ENCODE measurements at places on chromosomes 13 and 19.
A peak's percentile ranks its signal among the peaks of the same experiment; 100 is the strongest.

DNA sequence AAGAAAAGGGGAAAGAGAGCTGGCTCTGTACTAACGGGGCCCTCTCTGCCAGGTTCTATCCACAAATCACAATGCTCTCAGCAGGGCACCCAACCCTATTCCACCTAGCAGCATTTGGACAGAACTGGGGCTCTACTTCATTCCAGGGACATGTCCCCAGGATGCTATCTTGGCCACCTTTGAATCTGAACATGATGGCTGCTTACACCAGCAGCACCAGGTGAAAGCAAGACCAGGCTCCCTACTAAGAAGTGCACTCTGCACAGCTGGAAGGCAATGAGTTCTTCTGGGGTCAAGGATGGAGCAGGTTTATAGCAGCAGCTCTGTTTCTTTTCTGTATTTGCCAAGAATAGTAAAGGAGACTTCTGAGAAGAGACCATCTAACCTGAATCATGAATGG, 222.4 kb downstream of the DACH1 start:
- no peak for DNase-seq

- DNase-seq: no peak
Measured at GRCh38 chr13:23202383-23202782, 21.6 kb downstream of the SGCG start.

DNA sequence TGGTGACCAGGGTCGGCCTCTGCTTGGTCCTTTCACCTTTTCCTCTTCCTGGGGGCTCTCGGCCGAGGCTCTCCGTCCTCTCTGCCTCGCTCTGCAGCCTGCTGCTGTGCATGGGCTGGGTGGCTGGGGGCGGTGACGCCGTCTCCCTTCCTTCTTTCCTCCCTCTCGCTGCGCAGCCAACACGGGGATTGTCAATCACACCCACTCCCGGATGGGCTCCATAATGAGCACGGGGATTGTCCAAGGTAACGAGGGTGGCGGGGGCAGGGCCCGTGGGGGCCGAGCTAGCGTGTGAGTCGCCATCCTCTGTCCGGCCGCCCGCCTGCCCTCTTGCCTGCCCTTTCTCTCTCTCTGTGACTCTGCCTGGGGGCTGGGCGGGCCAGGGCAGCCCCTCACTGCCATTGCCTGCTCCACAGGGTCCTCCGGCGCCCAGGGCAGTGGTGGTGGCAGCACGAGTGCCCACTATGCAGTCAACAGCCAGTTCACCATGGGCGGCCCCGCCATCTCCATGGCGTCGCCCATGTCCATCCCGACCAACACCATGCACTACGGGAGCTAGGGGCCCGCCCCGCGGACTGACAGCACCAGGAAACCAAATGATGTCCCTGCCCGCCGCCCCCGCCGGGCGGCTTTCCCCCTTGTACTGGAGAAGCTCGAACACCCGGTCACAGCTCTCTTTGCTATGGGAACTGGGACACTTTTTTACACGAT, 7.1 kb downstream of the YIPF2 start:
- DNase-seq: no peak

GRCh38 chr19:54062643-54063042, 1.1 kb downstream of the VSTM1 start:
- no peak for DNase-seq

GRCh38 chr19:28966737-28967399, 246.1 kb downstream of the UQCRFS1 start:
- no peak for DNase-seq

- DNase-seq: no peak
Measured at GRCh38 chr13:44685641-44686040, 109.5 kb upstream of the TSC22D1 start.

DNA sequence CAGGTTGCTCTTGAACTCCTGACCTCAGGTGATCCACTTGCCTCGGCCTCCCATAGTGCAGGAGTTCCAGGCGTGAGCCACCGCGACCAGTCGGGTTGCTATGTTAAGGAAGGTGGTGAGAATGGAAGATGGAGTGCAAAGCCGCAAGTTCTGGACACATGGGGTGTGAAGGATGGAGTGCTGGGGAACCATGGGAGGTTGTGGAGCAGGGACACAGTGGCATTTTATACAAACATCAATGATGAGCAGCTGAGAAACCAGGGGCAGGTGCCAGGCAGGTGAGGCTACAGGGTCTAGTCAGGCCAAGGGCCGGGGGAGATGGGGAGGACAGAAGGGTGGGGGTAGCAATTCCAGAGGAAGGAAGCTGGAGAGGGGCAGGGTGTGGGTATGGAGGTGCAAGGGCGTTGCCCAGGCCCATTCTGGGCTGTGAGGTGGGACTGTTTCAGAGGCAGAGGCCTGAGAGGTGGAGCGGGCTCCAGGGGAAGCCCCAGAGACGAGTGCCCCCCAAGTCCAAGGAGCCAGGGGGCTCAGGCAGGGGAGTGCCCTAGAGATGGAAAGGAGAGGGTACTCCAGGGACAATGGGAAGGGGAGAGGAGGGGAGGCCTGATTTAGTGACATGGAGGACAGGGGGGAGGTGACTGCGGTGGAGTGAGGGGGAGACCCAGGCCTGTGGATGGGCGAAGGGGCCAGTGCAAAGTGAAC, 1.9 kb upstream of the RAX2 start:
- no peak for DNase-seq

GRCh38 chr19:1521636-1522035, 2.2 kb upstream of the PLK5 start:
- DNase-seq: no peak

DNA sequence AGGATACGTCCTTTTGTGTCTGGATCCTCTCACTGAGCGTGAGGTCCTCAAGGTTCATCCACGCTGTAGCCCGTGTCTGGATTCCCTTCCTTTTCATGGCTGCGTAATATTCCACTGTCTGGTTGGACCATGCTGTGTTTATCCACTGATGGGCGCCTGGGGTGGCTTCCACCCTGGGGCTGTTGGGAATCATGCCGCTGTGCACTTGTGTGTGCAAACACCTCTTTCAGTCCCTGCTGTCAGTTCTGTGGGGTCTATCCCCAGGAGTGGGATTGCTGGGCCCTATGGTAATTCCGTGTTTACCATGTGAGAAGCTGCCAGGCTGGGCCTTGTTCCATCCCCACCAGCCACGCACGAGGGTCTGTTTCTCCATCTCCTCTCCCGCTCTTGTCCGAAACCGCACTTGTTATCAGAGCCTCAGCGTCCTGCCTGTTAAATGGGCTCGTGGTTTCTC, 98.6 kb downstream of the GADD45B start:
- no peak for DNase-seq

DNA sequence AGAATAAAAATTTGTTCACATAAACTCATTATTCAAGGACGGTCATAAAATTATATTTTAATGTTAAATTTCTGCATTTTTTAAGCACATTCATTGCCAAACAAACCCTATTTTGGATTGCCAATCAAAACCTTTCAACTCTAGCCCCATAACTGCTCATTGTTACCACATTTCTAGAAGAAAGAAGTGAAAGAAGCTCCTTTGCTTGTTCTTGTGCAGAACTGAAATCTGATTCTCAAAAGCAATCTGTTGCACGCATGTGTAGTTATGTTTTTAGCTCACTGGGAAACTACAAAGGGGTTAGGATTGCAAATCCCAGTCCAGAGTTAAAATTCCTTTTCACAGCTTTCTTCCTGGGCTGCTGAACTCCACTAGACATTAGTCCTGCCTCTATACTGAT, 109.5 kb upstream of the MIR17HG start:
- DNase-seq: no peak

GRCh38 chr13:67281466-67281865, 51.3 kb upstream of the PCDH9 start:
- no peak for DNase-seq

DNA sequence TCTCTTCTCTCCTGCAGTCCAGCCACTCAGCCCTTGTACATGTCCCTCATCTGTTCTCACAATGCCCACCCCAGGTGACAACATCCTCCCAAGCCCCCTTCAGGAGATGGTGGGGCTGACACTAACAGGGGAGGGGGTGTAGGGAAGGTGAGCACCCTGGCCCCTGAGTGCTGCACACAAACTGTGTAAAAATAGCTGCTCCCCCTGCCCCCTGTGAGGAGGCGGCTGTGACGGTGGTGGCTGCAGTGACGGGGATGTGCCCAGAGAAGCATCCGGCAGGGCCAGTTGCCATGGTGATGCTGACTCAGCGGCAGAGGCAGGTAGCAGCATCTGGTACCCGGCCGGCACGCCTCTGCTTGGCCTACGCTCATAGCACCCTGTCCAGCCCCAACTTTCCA, 13.0 kb upstream of the JUND start:
- peak; percentile 90 for DNase-seq

- peak; percentile 44 for DNase-seq
Measured at GRCh38 chr19:5578097-5578846, 10.5 kb upstream of the TINCR start.

DNA sequence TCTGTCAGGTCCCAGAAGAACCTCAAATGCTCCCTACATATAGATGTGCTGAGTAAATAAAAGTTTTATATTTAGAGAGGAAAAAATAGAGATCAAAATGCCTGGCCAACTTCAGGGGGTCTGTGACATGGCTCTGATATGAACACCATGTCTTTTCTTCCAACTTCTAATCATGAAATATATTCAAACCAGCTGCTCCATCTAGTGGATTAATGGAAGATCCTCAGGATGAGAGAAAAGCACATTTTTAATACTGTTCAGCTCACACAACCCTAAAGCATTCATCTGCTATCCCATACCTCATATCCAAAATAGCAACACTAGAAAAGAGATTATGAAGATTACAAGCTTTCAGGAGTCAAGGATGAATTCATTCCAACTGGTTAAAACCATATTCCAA, 56.0 kb upstream of the DOCK9 start:
- no peak for DNase-seq

DNA sequence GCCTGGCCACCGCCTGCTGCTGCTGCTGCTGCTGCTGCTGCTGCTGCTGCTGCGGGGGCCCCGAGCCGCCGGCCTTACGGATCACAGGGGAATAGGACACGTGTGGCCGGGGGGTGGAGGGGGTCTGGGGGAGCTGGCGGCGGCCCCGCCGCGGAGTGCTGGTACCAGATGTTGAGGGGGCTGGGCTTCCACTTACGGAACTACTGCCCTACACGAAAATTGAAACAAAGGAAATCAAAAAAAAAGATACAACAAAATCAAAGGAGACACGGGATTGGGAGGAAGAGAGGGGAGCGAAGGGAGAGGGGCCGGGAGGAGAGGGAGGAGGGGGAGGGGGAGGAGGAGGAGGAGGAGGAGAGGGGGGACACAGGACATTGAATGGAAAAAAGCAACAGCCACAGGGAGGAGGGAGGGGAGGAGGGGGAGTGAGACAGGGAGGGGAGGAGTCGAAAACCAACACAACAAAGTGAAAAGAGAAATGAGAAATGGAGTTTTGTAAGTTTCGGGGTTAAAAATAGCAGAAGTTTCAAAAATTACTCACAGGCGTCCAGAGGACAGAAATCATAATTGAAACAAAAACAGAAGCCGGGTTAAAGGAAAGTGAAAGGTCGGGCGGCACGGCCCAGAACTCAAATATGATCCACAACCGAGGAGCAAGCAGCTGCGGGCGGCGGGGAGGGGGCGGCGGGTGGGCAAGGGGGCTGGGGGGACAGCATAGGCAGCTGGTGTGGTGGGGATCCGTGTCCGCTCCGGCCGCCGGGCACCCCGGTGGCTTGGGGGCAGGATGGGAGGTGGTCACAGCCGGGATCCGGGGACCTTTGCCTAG, 57.8 kb downstream of the IER2 start:
- peak; percentile 40 for DNase-seq

GRCh38 chr19:51535535-51535934, 4.1 kb upstream of the SIGLEC6 start:
- DNase-seq: no peak

GRCh38 chr13:30256713-30257467, 50.5 kb downstream of the KATNAL1 start:
- DNase-seq: no peak

DNA sequence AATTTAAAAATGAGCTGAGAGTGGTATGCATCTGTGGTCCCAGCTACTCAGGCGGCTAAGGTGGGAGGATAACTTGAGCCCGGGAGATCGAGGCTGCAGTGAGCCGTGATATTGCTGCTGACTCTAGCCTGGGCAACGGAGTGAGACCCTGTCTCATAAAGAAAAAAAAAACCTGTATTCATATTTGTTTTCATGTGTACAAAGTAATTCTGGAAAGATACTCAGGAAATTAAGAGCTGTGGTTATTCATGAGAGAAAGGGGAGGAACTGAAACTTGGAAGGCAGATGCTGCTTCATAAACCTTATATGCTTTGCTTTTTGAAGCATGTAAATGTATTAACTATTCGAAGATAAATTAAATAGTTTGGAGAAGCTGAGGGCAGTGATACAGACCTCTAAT, 8.8 kb upstream of the RLN3 start:
- no peak for DNase-seq

DNA sequence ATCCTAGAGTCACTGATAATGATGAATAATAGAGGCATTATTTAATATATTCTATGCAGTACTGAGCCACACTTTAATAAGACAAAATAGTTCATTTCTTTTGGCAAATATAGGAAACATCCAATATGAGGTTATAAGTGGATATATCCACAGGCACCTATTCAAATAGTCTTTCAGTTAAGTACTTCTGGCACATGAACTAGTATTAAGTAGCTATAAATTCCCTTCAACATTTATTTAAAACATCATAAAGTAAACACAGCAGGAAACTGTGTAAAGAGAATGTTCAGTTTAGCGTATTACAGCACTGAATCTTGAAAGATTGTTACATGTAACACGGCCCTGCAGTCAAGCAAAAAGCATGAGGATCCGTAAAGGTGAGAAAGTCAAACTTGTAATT, 463.3 kb upstream of the KLF12 start:
- DNase-seq: no peak

DNA sequence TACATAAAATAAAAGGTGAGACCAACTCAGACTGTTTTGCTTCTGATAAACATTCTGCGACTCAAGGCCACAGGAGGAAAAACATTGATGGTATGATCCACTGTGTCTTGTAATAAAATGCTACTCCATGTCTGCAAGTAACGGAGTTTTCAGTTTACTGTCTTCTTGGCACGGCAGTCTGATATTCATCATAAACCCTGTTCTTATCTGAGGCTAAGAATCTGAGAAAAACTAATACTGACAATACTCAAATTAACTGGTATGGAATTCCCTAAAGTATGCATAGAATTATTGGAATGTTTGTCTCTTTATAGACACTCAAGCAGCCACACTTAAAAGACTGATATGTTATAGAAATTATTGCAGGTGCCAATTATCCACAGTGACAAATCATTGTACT, 125.5 kb downstream of the TBC1D4 start:
- no peak for DNase-seq

GRCh38 chr13:78597602-78597932, 5.8 kb downstream of the POU4F1 start:
- DNase-seq: no peak

DNA sequence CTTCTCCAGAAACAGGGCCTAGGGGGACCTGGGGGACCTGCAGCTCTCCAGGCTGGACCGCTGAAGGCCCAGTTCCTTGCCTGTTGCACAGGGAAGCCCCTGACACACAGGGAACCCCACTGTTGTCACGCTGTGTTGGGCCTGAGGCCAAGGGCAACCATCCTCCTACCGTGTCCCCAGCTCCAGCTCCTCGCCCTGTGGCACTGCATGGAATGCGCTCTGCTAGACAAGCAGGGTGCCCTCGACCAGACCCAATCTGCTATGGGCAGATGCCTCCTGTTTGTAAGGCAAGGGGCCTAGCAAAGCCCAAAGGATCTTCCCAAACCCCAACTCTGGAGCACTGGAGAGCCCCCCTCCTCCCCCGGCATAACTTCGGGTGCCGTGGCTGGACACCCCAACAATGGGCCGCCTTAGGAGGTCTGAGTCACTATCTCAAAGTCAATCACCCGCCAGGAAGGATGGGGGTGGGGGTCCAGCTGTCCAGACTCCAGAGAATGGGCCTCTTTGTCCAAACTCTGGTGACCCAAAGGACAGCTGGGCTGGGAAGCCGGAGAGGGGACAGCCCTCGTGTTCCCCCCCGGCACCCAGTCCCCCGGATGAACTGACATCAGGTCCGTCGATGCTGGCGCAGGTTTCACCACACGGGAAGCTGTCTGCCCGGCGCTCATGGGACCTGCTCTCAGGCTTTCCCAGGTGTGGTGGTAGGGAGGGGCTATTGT, 3.7 kb downstream of the BRSK1 start:
- DNase-seq: no peak

Data from stimulated activated CD8-positive, alpha-beta memory T cell treated with anti-CD3 and anti-CD28 coated beads, Interleukin-15, amount 100 ng/mL, for 48 hours (primary cell).